ENCODE measurements at places on chromosomes 11 and 22. TPM values are rescaled to one million over a fixed set of nuclear protein-coding genes. Genes with fewer than 3 reads are reported as not detected.
A peak's percentile ranks its signal among the peaks of the same experiment; 100 is the strongest.

- DNase-seq, result no peak
Measured at GRCh38 chr11:46239801-46240061, 37.7 kb upstream of the CREB3L1 start.

- DNase-seq, result no peak
Measured at GRCh38 chr22:30828187-30829155, 133.8 kb downstream of the OSBP2 start.

GRCh38 chr11:29707924-29708323 lies 308.9 kb downstream of the KCNA4 start:
- DNase-seq, result no peak

The YIF1A gene
- polyA plus RNA-seq, result 136 TPM

DNA sequence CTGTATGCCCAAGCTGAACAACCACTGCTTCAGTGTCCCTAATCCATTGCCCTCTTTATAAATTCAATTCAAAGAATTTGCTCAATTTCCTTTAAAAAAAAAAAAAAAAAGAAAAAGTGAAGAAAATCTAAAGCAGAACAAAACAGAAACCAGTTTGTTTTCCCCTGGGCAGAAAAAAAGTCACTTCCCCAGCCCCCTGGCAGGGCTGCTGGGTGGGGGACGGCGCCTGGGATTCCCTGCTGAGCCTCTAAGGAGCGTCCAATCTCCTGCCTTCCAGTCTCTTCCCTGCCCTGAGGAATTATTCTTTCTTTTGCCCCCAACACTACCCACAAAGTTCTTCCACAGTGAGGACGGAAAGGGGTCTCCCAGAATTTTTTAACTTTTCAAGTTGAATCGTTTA lies 23.9 kb downstream of the DKK3 start:
- DNase-seq, result no peak

GRCh38 chr22:27223317-27224177 lies 566.2 kb downstream of the MIAT start:
- no peak for DNase-seq

DNA sequence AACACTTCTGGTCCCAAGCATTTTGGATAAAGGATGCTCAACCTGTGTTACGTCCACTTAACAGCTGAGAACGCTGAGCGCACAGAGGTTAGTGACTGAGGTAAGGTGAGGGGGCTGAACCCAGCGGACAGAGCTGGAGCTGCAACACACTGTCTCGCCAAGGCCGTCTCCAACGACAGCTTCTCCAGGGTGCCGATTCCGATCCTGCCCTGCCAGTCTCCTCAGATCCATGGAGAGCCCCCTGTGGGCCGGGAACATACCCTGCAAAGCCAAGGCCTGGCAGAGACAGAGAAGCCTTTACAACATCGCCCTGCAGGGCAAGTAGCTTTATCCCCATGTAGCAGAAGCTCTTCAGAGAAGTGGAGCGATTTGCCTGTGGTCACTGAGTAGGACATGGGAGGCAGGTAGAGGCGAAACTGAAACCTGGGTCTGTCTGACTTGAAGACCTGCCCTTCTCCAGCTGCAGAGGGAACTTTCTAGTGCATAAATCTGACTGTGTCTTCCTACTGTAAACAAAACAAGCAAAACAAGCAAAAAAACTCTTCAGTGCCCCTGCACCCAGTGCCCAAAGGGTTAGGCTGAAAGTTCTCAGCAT lies 72.8 kb downstream of the SCUBE1 start:
- no peak for DNase-seq

The FOSL1 gene
- 1.2 TPM for polyA plus RNA-seq

- DNase-seq, result no peak
Measured at GRCh38 chr22:31628969-31629708, 32.9 kb downstream of the PISD start.

DNA sequence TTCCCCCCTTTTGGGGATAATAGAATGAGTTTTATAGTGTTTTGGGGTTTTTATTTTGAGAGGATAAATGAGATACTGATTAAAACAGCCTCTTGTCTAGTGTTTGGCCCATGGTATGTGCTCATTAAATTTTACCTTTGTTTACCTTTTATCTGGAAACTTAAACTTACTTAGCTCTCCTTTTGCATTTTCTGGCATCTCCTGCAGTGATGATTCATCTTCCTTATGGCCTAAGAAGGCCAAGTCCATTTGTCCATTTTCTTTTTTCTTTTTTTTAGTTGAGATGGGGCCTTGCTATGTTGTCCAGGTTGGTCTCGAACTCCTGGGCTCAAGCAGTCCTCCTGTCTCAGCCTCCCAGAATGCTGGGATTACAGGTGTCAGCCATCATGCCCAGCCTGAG lies 156.3 kb downstream of the COMMD9 start:
- DNase-seq, result no peak

The TPH1 gene
- 0.19 TPM for polyA plus RNA-seq

DNA sequence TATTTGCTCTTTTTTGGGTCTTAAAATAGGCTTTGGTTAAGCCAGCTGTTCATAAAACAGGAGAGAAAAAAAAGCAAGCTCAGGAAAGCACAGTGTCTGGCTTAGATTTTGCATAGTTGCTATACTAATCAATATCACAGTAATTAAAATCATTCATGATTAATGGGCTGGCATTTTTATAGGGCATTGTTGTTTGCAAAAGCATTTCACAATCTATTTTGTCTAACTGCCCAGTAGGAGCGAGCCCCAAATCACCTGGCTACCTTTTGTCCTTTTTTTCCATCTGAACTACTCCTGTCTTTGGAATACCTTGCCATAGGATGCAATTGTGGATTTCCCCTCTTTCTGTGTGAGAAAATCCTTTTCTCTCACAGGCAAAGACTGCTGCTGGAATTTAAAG lies 619.8 kb downstream of the JRKL start:
- DNase-seq, result no peak

DNA sequence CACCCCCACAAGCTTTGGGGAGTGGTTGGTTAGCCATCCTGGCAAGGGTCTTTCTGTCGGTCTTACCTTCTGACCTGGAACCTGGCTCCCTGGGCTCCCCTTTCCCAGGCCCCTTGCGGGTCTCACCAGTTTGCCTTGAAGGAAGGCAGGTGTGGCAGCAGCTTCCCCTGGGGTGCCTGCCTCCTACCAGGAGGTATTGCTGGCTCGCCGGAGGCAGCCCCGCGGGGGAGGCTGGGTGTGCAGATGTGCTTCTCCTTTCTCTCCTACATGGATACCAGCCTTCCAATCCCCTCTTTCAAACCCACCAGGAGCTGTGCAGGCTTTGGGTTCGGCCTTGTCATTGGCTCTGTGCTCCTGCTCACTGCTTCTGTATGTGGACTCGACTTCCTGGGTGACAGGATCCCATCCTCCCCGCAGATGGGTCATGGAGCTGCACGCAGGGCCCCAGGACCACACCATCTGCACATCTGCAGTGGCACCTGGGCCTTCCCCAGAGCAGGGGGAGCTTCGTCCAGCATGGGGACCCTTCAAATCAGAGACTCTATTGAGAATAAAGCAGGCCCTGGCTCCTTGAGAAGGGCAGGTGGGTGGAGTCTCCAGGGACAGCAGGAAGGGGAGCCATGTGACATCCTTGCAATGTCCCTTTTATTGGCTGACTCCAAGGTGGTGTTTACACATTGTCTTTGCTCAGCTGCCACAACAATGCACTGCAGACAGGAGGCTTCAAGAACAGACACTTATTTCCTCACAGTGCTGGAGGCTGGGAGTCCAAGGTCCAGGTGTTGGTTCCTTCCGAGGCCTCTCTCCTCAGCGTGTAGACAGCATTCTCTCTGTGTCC lies 592.0 kb downstream of the BRD1 start:
- DNase-seq, result no peak

The OR51A7 gene
- not detected for polyA plus RNA-seq

GRCh38 chr22:23242473-23243001 lies 62.2 kb downstream of the BCR start:
- DNase-seq, result no peak

DNA sequence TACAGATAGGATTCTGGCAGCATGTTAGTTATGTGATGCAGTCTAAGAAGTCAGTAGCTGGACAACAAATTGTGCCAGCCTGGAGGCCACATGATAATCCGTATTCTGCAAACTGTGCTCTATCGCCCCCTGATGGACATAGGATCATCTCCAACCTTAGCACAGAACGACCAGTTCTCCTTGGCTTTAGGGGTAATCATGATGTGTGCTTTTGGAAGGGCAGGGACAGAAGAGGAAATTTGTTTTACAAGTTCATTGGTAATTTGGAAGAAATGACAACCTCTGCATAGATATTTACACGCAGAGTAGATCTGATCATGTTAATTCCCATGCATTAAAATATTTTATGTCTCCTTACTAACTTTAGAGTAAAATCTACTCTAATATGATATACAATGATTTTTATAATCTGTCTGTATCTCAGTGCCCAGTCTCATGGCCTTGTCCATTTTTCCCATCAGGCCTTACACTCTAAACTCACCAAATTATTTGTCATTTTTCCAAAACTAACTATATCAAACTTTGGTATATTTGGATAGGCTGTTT lies 12.1 kb downstream of the OR10D3 start:
- DNase-seq, result peak; percentile 29

The OR8G5 gene
- not detected for polyA plus RNA-seq

- DNase-seq, result peak; percentile 22
Measured at GRCh38 chr11:2417856-2418692, 17.5 kb downstream of the TSSC4 start.

- DNase-seq, result no peak
Measured at GRCh38 chr11:134712228-134713145, 300.4 kb upstream of the B3GAT1 start.

The YPEL1 gene
- 2.8 TPM for polyA plus RNA-seq

The OR52N4 gene
- not detected for polyA plus RNA-seq

The TBX1 gene
- 0.95 TPM for polyA plus RNA-seq

GRCh38 chr11:94768602-94769541 lies 716 bp downstream of the AMOTL1 start:
- peak; percentile 61 for DNase-seq

- no peak for DNase-seq
Measured at GRCh38 chr22:39175353-39176142, 23.1 kb upstream of the CBX7 start.
